ENCODE measurements at places on chromosomes 12 and 14.

DNA sequence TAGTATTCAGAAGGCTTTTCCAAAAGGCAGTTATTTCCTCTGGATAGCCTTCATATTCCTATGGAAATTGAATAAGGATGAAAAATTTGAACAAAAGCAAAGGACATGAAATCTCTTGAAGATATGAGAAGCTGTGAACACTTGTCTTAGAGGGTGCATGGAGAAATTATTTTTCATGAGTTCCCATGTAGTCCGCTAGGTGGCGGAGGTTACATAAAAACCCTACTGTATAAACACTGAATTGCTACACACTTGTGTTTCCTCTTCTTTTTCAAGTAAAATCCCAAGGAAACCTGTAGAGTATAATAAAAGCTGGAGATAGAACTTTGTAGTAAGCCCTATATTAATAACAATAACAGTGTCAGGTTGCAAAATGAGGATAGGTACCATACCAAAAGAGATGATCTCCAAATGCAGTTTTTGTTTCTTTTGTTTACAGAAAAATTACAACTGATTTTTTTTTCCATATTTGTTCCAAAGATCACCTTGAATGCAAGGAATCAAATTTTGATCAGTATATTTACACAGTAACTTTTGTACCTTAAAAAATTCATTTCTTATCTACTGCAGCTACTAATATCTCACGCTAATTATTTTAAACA is 37.8 kb upstream of the OR4E1 start:
- no peak for DNase-seq

- no peak for DNase-seq
Measured at GRCh38 chr14:57227083-57227482, 41.6 kb downstream of the EXOC5 start.

DNA sequence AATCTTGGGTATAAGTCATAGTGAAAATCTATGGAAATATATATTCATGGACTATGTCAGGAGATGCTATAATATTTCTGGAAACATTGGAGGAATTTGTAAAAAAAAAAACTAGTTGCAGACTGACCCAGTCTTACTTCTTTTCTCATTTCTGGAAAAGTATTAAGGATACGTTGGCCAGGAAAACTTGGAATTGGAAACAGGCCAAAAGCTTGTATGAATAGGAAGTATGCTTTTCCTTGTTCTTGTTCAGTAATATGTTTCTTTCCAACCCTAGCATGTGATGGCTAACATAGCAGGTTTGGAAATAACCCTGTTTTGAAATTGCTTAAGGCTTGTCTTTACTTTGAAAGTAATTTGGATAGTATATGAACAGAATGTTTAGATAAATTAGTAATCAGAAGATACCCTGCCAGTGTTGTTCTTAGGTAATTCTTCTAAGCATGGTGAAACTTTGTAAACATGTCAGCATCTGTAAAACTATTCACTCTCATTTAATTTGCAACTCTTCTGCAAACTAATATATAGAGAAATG is 316.2 kb downstream of the NPAS3 start:
- DNase-seq, result no peak

DNA sequence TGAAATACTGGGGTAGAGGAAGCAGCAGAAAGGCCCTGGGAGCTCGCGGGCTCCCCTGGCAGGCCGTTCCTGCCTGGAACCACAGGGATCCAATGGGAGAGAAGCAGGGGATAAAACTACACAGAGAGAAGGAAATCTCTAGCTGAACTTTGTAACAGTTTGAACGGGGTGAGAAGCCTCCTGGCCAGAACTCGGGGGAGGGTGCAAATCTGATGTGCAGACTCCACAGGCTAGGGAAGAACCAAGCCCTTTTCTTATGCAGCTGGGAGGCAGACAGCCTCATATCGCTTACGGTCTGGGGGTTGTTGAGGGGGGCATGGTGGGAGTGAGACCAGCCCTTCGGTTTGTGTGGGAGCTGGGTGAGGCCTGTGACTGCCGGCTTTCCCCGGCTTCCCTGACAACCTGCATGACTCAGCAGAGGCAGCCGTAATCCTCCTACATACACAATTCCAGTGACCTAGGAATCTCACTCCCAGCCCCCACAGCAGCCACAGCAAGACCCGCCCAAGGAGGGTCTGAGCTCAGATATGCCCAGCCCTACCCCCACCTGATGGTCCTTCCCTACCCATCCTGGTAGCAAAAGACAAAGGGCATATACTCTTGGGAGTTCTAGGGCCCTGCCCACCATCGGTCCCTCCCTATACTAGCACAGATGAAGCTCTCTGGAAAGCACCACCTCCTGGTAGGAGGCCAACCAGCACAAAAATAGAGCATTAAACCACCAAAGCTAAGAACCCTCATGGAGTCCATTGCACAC is 143.0 kb downstream of the TMTC1 start:
- no peak for DNase-seq

- DNase-seq, result no peak
Measured at GRCh38 chr12:94616203-94616729, 34.1 kb downstream of the TMCC3 start.

- DNase-seq, result no peak
Measured at GRCh38 chr12:39145175-39145999, 240.0 kb upstream of the CPNE8 start.
